ENCODE measurements at places on chromosomes 1 and 21.

DNA sequence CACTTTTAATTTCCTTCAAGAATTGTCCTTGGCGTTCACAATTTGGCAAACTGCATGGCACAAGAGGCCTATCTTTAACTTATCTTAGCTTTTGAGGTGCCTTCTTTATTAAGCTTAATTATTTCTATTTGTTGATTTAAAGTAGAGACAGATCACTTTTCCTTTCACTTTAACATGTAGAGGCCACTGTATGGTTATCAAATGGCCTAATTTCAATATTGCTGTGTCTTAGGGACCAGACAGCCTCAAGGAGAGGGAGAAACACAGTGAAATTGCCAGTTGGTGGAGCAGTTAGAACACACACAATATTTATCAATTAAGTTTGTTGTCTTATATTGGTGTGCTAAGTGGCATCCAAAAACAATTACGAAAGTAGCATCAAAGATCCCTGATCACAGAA lies 1013.9 kb downstream of the KCNT2 start:
- no peak for DNase-seq

DNA sequence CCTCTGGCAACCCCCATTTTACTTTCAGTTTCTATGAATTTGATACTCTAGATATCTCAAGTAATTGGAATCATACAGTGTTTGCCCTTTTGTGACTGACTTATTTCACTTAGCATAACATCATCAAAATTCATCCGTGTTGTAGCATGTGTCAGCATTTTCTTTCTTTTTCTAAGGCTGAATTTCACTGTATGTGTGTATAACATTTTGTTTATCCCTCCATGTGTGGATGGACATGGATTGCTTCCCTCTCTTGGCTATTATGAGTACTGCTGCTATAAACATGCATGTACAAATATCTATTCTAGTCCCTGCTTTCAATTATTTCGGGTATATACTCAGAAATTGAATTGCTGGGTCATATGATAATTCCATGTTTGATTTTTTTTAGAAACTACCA lies 97.3 kb downstream of the MAP3K21 start:
- DNase-seq = no peak

GRCh38 chr1:12604986-12605385 lies 13.0 kb downstream of the DHRS3 start:
- DNase-seq = no peak

DNA sequence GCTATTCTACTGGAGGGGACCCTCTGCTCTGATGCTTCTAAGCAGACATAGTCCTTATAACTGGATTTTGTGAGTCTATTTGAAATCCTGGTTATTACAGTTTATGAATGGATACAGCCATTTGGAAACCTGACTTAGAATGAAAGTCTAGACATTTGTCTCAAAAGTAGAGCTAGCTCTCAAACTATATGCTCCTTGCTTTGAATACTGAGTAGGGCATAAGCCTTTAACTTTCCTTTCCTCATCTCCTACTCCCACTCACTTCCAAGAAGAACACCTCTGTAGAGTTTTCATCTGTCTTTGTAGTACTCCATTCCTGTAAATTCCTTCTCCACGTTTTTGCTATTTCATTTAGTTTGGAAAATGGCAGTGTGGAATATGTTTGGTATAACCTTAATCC lies 9.0 kb upstream of the ARID1A start:
- no peak for DNase-seq

DNA sequence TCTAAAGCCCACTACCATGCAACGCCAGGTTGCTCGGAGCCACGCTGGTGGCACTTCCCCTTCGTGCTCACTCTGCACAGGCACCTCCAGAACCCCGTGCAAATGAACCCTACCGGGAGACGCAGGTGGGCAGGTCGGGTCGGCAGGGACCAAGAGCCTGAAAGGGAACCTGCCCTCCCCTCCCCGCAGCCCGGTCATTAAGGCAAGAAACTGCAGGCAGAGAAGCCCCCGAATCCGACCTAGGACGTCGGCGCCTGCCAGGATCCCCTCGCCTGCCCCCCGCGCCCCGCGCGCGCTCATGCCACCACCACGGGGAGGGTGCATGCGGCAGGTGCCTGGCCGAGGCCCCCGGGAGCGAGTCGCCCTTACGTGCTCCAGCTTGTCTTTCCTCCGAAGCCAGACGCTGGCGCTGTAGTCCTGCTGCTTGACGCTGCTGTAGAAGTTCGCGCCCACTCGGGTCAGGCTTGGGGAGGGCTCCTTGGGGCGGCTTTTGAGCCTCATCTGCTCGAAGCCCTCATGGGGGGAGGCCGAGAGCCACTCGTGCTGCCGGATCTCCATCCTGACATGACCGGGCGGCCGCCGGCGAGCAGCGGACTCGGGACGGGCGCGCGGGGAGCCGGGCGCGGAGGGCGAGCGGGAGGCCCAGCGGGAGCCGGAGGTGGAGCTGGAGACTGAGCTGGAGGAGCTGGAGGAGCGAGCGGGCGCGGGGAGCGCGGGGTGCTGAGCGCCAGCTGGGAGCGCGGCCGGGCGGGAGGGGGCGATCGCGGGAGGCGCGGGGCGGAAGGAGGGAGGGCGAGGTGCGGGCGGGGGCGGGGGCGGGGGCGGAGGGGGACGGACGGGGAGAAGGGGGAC lies 552 bp downstream of the PLD5 start:
- no peak for DNase-seq

DNA sequence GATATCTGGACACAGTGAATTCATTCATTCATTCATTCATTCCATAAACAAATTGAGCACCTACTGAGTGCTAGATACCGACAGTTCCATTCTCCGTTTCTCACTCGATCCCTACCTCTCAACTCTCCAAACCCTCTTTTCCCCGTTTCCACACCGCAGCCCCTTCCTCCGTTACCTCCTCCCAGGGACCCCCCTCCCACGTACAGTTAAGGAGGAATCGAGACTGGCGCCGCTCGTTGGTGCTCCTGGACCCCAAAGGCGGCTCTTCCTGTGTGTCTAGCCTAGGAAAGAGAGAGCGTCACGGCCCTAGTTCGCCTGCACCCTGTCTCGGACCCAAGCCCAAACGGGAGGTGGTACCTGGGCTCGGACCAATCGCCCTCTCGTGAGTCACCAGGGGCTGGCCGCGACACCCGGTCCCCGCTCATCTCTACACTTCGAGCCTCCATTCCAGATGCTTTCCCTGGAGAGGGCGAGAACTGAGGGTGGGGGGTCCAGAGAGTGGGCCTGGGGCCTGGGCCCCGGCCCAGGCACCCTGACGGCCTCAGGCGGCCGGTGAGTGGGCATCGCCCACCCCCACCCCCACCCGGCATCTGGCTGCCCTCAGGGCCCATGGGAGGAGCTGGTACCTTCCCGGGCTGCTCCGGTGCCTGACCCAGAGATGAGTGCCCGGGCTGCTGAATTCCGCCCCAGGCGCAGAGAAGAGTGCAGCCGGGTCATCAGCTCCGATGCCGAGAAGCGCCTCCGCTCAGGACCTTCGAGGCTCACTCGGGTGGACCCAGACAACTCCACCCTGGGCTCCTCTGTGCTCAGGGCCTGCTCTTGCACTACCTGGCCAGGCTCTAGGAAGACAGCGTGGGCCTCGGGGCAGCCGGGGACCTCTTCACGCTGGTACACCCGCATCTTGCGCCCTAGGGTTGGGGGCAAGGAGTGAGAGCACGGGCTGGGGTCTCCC lies 4.9 kb downstream of the ARHGEF19 start:
- no peak for DNase-seq

- DNase-seq = no peak
Measured at GRCh38 chr1:15023205-15023604, 130.3 kb upstream of the TMEM51 start.

- DNase-seq = peak; percentile 20
Measured at GRCh38 chr1:183022202-183023145, 746 bp upstream of the LAMC1 start.

DNA sequence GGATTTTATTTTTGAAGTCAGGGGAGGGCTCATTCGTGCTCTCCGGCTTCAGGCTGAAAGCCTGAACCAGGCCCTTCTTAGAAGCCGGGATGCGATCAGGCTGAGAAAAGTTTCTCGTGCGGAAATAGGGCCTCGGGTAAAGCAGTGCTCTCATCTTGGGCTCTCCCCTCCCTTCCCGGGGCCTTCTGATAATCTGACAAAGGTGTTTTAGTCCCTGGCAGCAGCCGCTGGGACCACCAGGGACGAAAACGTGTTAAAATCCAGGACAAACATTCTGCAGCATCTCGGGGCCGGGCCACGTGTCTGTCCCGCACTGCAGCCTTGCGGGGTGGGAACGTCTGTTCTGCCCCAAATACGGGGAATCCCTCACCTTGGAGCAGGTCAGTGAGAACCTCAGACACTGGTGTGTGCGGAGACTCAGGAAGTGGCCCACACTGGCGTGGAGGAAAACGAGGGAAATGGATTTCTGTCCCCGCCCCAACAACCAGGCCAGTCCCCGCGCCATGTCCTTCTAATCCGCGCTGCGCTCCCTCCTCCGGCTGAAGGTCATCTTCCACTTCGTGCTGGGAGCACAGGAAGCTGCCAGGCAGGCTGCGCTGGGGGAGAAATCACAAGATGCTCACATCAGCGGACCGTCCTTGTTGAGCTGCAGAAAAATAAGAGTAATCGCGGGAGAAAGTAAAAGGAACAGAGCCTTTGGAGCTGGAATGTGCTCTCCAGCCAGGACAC lies 16.6 kb upstream of the AJAP1 start:
- DNase-seq = no peak

DNA sequence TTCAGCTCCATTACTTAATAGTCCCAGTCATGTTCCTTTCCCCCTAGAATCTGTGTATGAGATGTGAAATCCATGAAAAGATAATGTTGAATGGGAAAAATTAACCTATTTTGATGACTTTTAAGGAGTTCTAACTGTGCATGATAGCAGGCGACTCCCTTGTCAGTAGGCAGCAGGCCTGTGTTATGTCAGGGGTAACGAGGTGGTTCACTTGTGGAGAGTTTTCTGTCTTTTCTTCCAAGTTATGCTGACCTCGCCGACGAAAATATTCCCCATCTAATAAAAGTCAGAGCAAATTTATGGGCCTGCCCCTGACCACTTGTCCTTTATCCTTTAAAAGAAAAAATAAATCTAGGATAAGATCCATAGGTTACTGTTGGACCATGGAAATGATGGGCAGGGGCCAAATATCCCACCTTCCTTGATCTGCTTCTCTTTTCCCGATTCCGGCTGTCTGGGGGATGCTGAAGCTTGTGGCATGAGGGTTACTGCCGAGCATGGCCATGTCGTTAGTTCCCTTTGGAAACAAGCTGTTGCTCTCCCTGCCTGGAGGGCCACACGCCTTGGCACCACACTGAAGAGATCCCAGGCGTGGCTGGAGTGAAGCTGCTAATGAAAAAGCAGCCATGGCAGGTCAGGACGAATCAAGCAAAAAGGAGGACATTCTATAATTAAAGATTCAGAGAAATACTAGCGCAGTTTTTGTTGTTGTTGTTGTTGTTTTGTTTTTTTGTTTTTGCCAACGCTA lies 93.8 kb downstream of the ROR1 start:
- no peak for DNase-seq

DNA sequence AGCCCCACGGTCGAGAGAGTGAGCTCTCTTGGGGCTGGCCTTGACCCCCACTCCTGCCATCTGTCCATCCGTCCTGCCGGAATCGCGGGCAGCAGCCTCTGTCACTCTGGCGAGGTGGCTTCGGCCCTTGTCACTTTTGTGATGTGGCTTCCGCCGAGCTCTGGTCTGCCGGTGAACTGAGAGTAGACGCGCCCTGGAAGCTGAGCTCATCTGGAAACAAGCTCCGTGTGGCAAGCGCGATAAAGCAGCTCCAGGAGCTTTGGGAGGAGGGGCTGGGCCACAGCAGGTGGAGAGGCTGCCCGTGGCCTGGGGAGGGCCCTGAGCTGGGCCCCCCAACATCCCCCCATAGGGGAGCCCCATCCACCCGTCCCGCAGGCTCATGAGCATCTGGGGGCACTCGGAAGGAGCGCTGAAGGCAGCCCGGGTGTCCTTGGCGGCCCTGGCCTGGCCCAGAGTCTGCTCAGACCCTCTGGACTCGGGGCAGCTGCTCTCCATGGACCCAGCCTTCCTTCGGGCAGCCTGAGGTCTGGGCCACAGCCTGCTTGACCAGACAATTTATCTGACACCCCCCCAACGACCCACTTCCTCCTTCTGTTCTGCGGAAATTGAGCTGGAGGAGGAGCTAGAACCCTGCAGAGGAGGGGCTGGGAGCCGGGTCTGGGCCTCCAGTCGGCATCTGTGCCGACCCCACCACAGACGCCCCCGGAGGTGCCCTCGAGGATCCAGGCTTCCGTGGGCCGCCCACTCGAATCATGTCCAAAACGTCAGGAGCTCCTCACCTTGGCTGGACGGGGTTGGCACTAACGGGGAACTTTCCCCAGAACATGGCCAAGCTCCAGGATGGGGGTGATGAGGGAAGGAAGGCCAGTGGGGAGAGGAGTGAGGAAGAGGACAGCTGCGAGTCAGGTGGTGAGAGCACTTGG lies 59.1 kb downstream of the SLC19A1 start:
- peak; percentile 35 for DNase-seq
